ENCODE measurements at places on chromosomes 3 and 15. TPM values are rescaled to one million over a fixed set of nuclear protein-coding genes. Genes with fewer than 3 reads are reported as not detected.

Gene BRK1
- 174 TPM for total RNA-seq

Gene NR1D2
- 12.5 TPM for total RNA-seq

Gene WDR93
- total RNA-seq = 0.21 TPM

Gene THRB
- 2.1 TPM for total RNA-seq

Gene MAN2C1
- total RNA-seq = 74.5 TPM
